Activated T-cell treated with anti-CD3 and anti-CD28 coated beads, Interleukin-2, amount 50 U/mL, for 72 hours (primary cell): ENCODE measurements at places on chromosomes 5 and 9.

GRCh38 chr5:80764786-80765185 is 110.0 kb upstream of the DHFR start:
- no peak for DNase-seq

- no peak for DNase-seq
Observed at GRCh38 chr5:160655717-160656116, 196.3 kb downstream of the ATP10B start.

GRCh38 chr5:53425687-53426511 is 54.5 kb upstream of the FST start:
- peak; percentile 25 for DNase-seq

- no peak for DNase-seq
Observed at GRCh38 chr5:135930949-135931295, 23.9 kb downstream of the LECT2 start.

DNA sequence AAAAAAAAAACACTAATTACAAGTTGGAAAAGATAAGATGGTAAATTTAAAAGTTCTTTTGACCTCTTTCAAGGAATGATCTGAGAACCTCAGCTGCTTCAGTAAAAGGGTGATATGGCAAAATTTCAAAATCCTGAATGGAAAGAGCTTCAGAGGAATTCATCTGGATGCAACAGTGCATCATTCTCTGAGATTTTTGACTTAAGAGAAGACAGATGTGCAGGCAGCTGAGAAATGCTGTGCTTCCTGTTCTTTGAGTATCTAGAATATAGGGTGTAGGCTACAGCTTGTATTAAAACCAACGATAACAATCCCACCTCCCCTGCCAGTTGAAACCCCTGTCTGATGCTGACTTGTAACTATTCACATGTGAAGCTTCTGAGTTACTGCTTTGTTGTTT is 6.2 kb downstream of the FRMPD1 start:
- DNase-seq: no peak

GRCh38 chr5:1204693-1205242 is 3.4 kb downstream of the SLC6A19 start:
- no peak for DNase-seq

DNA sequence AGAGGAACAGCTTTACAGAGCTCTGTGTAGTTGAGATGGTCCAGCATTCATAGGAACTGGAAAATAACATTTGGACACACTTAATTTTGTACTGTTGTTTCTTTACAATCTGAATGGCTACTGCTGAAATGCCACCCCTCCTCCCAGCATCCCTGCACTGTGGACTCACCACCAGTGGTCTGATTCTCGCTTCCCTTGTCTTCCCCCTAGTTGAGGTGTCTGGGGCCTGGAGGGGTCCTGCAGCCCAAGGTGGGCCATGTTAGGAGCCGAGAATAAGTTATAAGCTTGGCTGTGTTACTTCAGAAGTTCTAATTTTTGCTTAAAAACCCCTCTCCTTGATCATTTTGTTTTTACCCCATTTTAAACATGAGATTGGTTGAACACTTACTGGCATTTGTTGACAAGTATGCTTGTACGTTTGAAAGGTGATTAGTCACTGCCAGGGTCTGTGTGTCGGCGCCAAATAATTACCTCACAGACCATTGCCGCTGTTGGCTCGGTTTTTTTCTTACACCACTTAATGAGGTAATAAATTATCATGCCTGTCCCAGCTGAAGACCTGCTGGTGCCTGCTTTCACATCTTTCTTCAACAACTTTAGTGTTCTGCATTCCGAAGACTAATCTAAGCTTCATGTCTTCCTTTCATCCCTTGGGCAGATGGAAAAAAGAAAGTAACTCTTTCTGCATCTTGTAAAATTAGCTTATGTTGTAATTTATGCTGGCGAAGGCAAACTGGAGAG is 65.8 kb downstream of the MCCC2 start:
- no peak for DNase-seq

- DNase-seq: no peak
Observed at GRCh38 chr5:169695025-169695625, 58.0 kb downstream of the DOCK2 start.

DNA sequence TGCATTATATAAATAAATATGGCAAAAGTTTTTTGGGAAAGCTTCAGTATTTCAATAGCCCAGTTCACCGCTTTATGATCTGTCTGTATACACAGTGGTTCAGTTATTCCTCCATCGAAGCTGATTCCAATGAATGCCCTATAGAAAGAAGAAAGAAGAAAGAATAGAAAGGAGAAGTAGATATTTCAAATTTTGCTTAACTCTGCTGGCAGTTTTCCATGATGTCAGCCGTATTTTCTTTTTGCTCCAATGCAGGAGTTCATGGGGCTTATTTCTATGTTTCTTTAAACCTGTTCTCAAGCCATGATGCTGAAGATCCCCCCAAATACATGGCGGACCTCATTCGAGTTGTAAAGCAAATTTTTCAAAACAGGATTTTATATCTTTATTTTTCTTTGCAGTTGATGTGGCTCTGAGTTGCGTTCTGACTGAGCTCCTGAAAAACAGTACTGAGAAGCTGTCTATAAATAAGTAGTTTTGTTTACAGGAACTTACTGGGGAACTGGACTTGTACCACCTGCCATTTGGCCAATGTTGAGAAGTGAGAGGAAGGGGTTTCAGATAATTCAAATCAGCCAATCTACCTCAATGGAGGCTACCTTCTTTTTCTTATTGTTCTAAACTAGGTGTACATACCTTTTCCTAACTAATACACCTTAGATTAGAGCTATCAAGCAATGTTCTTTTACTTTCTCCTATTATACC is 418.5 kb upstream of the MEF2C start:
- no peak for DNase-seq

GRCh38 chr9:129282272-129282671 is 104.2 kb upstream of the IER5L start:
- no peak for DNase-seq

GRCh38 chr9:33835625-33836260 is 18.8 kb downstream of the UBE2R2 start:
- no peak for DNase-seq

DNA sequence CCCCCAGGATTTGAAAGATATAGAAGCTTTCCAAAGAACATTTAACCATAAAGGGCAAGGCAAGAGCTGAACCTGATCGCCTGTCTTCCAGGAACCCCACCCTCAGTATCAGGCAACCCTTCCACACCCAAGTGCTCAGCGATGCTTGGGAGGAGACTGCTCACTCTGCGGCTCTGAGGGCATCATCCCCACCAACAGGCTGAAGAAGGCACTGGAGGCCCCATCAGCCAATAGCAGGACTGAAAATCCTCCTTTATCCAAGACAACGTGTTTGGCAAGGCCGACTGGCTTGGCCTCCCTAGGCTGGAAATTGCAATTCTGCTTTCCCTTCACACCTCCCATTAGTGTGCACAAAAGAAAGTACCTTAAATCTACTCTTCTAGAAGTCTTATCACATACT is 1.4 kb upstream of the PPP2CA start:
- no peak for DNase-seq

GRCh38 chr5:14818931-14819790 is 52.4 kb downstream of the ANKH start:
- DNase-seq: no peak

DNA sequence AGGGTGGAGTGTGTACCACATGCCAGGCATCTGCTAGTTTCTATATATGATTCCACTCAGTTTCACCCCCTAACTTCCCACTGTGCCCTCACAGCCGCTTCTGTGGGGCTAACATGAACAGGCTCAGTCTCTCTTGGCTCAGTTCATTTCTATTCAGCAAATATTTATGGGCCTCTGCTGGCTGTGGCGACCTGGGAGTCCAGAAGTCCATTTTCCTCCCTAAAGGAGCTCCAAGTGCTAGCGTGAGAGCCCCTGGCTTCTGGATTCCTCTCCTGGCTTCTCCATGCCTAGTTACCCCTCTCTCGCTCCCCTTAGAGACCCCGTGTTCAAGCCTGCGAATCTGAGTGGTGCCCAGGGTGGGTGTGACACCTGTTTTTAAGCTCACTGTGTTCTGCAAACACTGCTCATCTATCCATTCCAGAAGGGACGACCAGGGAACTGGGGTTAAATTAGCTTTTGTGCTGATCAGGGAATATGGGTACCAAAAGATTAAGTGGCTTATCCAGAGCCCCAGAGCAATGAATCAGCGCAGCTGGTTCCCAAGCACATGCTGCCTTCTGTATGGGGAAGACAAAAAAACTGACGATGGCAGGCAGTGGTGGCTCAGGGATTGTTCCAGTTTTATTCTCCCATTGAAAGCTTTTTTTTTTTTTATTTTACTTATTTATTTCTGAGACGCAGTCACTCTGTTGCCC is 57.6 kb downstream of the HMCN2 start:
- no peak for DNase-seq

DNA sequence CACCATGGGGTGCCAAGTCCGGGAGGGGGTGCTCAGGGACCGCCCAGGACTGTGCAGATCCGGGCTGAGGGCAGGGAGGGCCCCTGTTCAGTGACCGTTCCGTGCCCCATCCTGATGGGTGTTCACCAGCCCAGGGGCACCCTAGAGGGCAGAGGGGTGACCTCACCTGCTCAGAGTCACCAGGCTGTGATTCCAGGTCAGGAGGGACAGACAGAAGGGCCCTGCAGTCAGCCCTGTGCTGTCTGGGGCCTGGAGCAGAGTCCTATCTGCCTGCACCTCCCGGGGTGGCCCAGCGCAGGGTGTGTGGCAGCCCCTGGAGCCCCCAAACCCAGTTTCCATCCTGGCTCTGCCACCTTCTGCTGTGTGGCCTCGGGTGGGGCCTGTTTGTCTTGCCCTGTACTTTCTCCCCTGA is 241.9 kb downstream of the PBX3 start:
- no peak for DNase-seq

DNA sequence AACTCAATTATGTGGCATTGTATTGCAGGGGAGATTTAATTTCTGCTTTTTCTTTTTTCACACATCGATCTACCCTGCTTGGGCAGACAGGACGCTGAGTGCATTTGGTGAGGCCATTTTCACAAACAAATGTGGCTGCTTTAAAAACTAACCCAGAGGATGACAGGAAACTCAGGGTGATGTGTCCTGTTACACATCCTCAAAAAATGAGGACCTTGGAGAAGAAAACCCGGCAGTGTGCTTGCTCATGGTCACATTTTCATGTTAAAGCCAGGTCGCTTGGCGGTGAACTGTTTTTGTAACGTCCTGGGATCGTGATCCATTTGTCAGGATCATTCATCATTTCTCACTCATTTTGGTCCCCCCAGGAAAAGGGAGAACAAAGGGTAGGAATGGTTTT is 478.3 kb upstream of the ADAMTS16 start:
- DNase-seq: no peak

GRCh38 chr5:1130218-1130946 is 18.5 kb upstream of the SLC12A7 start:
- no peak for DNase-seq

GRCh38 chr9:136213733-136214132 is 8.8 kb upstream of the LHX3 start:
- DNase-seq: no peak

DNA sequence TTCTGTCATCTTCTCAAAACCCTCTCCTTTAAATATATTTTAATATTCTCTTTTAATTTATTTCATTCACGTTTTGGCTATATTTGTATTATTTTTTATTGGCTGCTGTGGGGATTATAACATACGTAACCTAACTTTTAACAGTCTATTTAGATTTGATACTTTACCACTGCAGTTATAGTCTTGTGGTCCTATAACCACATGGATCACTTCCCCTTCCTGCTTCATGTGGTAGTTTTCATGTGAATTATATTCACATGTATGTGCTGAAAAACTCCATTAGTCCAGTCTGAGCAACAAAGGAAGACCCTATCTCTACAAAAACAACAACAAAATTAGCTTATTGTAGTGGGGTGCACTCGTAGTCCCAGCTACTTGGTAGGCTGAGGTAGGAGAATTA is 34.3 kb downstream of the CENPP start:
- no peak for DNase-seq

GRCh38 chr9:11962327-11962726 is 730.9 kb upstream of the TYRP1 start:
- DNase-seq: no peak

GRCh38 chr5:167528651-167529050 is 762.8 kb upstream of the WWC1 start:
- DNase-seq: no peak

DNA sequence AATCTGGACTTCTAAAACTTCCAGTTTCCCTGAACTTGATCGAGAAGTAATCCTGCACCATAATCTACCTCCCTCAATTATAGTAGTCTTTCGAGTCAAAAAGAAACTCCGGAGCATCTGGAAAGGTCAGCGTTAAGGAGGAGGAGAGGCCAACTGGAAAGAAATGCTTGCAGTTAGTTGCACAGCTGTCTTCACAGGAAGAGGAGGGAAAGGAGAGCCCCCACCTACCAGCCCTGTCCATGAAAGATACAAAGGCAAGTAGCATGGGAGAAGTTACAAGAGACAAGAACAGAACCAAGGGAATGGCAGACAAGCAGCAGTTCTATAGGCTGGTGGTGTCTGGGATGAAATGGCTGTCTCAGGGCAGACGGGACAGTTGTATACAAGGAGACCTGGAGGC is 170.6 kb downstream of the RAB3C start:
- no peak for DNase-seq

DNA sequence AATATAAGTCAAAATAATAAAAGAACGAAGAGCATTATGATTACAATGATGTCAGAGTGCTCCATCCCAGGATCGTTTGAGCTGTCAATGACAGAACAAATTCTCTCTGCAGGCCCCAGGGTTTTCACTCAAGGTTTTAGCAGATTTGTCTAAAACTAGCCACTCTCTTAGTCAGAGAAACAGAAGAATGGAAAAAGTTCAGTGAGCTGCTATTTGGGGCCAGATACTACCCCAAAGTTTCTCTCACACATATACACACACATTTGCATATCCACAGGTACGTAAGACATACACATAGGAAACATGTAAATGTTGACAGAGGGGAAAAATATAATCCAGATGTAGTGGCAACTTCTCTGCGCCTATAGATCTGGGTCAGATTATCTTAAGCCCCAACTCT is 76.3 kb upstream of the SEMA6A start:
- no peak for DNase-seq

DNA sequence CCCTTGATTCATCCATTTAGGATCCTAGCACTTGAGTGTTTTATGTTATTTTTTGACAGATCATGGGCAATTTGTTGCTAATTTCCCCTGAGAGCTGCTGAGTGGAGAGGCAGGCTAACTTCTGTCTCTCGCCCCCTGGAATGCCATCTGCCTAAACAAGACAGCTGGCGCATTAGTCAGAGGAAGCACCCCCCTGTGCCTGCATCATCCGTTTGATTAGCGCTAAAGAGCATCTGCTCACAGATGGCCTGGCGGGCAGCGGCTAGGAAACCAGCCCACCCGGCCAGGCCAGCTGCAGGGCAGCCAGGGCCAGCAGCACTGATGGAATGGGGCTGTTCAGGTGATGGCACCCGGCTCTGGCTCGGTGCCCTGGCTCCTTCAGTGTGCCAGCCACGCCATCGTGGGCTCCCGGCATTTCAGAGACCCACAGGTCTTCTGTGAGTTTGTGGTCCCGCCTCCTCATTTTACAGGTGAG is 22.9 kb upstream of the ASS1 start:
- no peak for DNase-seq

- no peak for DNase-seq
Observed at GRCh38 chr9:3006851-3007250, 163.0 kb upstream of the PUM3 start.
